Central memory CD8-positive, alpha-beta T cell (primary cell): ENCODE measurements at places on chromosomes 13 and 19.

DNA sequence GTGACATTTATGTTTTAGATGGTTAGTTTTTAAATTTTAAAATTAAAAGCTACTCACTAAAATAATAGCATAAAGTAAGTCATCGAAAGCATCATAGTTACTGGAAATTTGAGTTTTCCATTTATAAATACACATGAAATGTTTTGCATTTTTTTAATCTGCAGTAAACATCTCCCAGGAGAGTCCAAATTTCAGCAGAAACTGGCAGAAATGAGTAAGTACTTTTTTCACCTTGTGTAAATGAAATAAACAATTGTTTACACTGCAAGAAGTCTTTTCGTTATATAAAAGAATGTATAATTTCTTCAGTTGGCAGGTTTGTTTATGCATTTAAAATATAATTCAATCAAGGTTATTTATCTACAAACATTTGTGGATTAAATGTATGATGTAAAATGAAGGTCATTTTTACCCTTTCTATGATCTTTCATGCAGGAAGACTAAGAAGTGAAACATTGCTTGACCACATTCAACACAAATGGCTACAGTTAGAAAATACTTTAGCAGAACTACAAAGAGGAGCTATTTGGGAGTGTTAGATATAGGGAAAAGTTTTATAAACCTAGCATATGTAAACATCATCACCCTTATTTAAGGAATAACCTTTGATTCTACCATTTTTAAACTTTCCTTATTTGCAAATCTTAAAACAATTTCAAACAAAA is 55.6 kb downstream of the RCBTB2 start:
- DNase-seq, result no peak

GRCh38 chr13:80227645-80228044 is 113.3 kb downstream of the SPRY2 start:
- no peak for DNase-seq

- DNase-seq, result no peak
Observed at GRCh38 chr19:32781280-32781679, 61.7 kb downstream of the TDRD12 start.

GRCh38 chr13:99257291-99257690 is 888 bp downstream of the GPR18 start:
- no peak for DNase-seq

DNA sequence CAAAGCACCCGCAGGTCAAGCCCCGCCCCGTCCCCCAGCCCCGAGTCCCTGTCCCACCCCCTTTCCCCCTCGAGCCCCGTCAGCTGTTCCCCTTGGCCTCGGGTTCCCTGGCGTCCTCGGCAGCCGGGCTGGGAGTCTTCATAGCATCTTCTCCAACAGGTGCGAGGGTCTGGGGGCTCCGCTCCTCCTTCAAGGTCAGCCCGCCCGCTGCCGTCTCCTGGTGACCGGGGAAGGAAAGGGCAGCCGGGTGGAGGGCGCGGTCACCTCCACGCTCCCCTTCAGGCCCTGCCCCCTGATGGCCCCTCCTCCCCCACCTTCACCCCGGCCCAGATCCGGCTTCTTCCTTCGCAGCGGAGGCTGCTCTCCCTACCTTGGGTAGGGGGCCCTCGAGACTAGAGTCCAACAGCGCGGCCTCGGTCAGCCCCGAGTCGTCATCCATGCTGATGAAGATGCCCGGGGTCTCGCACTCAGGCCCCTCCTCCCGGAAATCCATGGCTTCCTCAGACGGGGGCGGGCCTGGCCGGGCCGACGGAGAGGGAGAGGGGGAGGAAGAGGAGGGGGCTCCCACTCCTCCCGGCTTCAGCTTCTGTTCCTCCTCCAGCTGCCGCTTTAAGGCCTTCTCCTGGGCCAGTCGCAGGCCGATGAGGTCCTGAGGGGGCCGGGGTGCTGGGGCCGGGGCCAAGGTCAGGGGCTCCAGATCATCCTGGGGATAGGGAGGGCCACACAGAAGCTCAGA is 541 bp upstream of the RSPH6A start:
- no peak for DNase-seq

- no peak for DNase-seq
Observed at GRCh38 chr13:20190481-20191310, 2.0 kb downstream of the GJB2 start.

GRCh38 chr13:75829830-75830229 is 193.7 kb downstream of the LMO7 start:
- DNase-seq, result no peak

GRCh38 chr13:92232871-92233270 is 834.5 kb downstream of the GPC5 start:
- DNase-seq, result no peak

DNA sequence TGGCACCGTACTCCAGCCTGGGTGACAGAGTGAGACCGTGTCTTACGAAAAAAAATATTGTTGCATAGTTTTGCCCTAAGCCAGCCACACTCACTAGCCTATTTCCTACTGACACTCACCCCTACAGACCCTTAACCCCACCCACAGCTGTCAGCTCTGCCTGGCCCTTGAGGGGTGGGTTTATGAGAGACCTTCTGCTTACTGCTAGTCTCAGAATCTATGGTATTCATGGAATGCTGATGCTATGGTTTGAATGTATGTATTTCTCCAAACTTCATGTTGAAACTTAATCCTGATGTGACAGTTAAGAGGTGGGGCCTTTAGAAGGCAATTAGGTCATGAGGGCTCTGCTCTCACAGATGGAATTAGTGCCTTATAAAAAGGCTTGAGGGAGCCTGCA is 79.2 kb upstream of the LRCH1 start:
- DNase-seq, result no peak

GRCh38 chr13:31522396-31522795 is 216.9 kb upstream of the RXFP2 start:
- DNase-seq, result no peak

DNA sequence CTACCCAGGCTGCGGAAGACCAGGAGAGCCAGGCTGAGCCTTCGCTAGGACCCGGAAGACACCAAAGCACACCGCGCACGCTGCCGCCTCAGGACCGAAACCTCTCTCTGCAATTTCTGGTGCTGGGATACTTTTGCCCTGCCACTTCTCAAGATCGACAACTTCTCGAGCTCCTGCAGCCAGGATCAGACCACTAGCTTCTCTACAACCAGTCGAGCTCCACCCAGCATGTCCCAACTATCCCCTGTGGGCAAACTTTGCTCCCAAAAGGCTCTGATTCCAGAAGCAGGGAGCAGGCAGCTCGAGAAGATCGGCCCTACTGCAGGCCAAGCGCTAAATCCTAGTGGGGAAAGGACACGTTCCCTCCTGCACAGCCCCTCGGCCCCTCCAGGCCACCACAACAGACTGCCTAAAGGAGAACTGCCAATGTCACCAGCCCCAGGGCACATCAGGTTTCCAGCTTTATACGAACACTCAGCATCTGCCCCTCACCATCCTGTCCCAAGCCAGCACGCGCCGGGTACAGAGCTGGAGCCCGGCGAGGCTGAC is 979 bp downstream of the AKAP8 start:
- no peak for DNase-seq
